ENCODE measurements at places on chromosomes 16 and 17. TPM values are rescaled to one million over a fixed set of nuclear protein-coding genes. Genes with fewer than 3 reads are reported as not detected.
A peak's percentile ranks its signal among the peaks of the same experiment; 100 is the strongest.

Gene NETO2
- total RNA-seq = 3.8 TPM

GRCh38 chr16:17350207-17350606 is 120.6 kb downstream of the XYLT1 start:
- no peak for DNase-seq

DNA sequence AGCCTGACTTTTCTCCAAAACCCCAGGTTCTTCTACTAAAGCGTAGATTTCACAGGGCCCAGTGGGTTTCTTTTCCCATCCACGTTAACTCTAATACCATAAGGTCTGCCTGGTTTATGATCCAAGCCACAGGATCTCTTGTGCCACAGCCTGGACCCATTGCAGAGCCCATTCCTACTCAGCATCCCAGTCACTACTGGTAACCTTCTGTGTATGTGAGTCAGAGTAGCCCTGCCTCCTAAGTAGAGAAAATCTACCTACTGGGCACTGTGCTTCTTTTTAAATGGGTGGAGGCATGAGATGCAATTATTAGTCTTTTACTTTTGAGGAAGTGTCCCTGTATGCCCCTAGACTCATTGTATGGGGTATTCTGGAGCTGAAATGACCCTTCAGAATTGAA is 13.5 kb downstream of the CCL11 start:
- DNase-seq = no peak

Gene TP53TG3D
- 0.53 TPM for total RNA-seq

Gene SCGB1C2
- total RNA-seq = not detected

DNA sequence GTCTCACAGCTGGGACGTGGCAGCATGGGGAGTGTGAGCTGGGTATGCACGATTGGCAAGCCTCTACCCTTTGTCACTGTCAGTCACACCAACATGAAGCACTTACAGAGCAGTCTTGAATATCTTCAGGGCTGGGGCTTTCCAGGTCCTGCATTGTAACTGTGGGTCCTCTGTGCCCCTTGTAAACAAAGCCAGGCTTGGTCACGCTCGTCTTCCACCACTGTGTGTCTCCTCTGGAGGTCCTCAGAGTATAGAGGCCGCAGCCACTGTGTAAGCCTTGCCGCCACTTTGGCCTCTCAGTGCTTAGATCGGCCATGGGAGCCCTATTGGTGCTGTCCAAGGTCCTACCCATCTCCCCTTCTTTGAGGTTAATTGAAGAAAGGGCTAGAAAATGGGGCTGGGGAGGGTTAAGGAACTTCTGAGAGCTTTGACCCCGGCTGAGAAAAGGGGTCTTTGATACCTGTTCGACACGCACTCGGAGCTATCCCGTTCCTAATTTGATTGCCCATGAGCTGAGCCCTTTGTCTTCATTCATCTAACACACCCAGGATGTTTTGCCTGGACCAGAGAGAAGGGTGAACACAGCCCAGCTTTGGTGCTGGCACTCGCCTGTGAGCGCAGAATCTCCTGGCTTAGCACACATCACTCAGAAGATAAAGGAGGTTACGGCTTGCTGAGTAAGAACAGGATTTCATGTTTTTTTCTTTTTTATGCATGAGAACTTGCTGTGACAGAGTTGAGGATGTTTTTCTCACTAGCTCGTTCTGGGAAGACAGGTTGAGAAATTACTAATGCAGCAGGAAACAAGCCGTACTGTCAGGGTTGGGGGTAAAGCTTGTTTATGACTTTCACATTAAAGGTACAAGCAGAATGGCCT is 267.9 kb downstream of the CPPED1 start:
- DNase-seq = peak; percentile 82

- no peak for DNase-seq
These were observed 135.6 kb upstream of the IRX3 start for GRCh38 chr16:54422159-54422558.

Gene KRTAP1-1
- total RNA-seq = not detected

Gene TERB1
- 0.14 TPM for total RNA-seq

Gene ZCCHC14
- 14.1 TPM for total RNA-seq

All from activated T-cell treated with anti-CD3 and anti-CD28 coated beads, Interleukin-2, amount 50 U/mL, for 72 hours (primary cell).